ENCODE measurements at places on chromosomes 3 and 15.

DNA sequence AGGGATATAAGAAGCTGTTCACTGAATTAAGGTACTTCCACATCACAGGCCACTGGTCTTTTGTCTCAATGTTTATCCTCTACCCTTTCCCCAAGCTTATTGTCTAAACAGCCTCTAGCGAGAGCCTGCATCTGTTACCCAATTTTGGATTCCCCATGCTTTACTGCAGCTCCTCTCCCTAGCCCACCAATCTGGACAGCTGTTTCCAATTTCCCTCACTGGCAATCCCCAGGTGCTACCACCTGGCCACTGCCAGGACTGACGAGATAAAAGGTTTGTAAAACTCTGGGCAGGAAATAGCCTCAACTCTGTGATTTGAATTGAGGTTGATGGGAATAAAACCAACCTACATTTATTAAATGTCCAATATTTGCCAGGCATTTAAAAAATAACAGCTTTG is 58.0 kb upstream of the TEX9 start:
- no peak for DNase-seq

GRCh38 chr15:56957812-56958406 is 39.5 kb downstream of the TCF12 start:
- DNase-seq, result no peak

GRCh38 chr3:90041995-90042394 is 934.6 kb downstream of the EPHA3 start:
- no peak for DNase-seq

GRCh38 chr3:359672-360071 is 163.1 kb downstream of the CHL1 start:
- no peak for DNase-seq

GRCh38 chr3:55161231-55161630 is 233.4 kb upstream of the LRTM1 start:
- no peak for DNase-seq

DNA sequence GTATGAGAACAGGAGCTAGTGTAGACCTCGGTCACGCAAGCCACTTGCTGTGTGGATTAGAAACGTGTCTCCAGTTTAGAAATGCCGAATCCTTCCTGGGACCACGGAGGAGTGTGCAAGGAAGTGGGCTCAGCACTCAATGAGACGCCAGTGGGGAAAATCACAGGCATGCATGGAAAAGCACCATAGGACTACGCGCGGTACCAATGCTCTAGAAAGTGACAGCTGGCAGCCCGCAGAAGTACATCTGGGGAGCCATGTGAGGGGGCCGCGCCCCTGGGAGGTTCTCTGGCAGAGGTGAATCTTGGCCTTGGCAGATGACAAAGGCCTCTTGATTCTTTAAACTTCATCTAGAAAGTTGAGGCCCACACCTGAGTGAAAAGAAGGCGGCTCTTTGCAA is 99.3 kb downstream of the LRRK1 start:
- no peak for DNase-seq

- no peak for DNase-seq
Observed at GRCh38 chr3:13927295-13927694, 47.4 kb upstream of the WNT7A start.

GRCh38 chr3:178671377-178671776 is 135.1 kb downstream of the KCNMB2 start:
- no peak for DNase-seq

- DNase-seq, result no peak
Observed at GRCh38 chr15:46879032-46879770, 838.1 kb upstream of the SEMA6D start.

- DNase-seq, result no peak
Observed at GRCh38 chr3:32968920-32969389, 17.5 kb downstream of the CCR4 start.

DNA sequence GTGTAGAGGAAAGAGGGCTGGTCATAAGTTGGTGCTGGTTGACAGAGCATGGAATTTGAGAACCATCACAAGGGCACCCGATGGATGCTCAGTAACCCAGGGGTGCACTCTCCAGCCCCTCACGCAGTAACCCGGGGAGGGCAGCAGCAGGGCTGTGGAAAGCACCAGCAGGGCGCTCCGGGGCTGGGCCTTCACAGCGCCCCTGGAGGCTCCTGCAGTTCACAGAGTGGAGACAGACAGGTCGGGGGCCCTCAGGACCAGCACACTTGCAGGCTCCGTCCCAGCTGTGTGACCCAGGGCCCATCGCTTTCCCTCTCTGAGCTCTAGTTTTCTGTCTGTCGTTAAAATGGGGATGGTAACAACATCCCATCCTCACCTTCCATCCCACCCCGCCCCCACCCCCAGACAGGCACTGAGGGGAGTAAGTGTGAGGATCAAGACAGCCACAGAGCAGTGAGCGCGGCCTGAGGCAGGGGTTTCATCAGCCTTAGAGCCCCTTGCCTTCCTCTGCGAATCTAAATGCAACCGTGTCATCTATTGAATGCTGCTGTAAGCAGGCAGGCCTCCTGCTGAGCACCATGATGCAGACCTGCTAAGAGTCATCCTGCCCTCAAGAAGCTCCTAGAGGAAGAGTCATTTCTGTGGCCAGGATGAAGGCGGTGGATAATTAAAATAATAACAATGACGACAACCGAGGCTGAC is 90.2 kb upstream of the LINGO1 start:
- DNase-seq, result no peak

GRCh38 chr15:65412556-65412955 is 10.2 kb downstream of the IGDCC4 start:
- no peak for DNase-seq
